SIG-M5 (cell line): ENCODE measurements at places on chromosomes 3 and 15.

DNA sequence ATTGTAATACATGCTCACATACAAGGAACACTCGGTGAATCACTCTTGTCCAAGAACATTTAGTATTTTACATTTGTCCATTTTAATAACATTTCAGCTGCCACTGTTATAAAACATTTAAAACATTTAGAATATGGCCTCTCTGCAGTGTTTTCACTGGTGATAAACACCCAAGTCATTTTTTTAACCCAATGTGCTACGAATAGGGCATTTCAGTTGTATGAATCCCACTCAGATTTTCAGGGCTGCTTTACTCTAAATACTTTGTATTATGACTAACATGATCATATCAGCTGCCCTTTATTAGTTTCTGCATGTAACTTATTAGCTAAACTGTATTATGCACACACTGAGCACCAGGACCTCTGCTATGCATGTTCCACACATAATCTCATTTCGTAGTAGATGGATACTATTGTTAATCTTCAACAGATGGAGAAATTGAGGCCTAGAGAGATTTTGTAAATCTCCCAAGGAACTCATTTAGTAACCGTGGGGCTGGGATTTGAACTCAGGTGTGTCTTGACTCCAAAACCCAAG lies 148.6 kb upstream of the CDIN1 start:
- no peak for DNase-seq

GRCh38 chr15:32855942-32856341 lies 138.1 kb downstream of the GREM1 start:
- DNase-seq: no peak

- no peak for DNase-seq
Measured at GRCh38 chr3:43087249-43087776, 18.6 kb downstream of the POMGNT2 start.

DNA sequence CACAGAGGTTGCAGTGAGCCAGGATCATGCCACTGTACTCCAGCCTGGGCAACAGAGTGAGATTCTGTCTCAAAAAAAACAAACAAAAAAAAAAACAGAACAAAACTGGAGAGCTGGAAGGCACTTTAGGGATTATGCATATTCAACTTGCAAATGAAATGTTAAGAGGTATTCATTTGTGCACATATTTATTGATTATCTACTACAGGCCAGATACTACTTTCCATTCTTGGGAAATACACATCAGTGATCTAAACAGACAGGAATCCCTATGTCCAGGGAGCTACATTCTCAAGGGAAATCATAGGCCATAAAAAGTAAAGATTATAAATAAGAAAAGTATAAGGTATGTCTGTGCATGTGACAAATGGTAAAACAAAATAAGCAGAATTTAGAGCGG lies 322.6 kb downstream of the GABRG3 start:
- no peak for DNase-seq

- DNase-seq: no peak
Measured at GRCh38 chr3:61903931-61904657, 342.7 kb downstream of the PTPRG start.

DNA sequence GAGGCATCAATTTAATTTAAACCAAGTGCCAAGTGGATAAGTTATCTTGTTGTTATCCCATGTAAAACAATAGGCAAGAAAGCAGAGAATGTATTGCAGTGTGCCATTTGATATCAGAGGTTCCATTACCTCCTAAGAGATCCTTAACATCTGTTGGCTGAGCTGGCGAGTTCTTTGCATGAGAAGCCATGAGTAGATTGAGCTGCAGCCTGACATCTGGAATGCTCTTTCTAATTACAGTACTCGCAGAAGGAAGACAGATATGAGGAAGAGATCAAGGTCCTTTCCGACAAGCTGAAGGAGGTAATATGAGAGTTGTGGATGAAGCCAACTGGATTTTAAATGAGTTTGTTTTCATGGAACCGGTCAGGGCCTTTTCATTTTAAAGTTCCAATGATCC lies 19.4 kb downstream of the TPM1 start:
- no peak for DNase-seq

DNA sequence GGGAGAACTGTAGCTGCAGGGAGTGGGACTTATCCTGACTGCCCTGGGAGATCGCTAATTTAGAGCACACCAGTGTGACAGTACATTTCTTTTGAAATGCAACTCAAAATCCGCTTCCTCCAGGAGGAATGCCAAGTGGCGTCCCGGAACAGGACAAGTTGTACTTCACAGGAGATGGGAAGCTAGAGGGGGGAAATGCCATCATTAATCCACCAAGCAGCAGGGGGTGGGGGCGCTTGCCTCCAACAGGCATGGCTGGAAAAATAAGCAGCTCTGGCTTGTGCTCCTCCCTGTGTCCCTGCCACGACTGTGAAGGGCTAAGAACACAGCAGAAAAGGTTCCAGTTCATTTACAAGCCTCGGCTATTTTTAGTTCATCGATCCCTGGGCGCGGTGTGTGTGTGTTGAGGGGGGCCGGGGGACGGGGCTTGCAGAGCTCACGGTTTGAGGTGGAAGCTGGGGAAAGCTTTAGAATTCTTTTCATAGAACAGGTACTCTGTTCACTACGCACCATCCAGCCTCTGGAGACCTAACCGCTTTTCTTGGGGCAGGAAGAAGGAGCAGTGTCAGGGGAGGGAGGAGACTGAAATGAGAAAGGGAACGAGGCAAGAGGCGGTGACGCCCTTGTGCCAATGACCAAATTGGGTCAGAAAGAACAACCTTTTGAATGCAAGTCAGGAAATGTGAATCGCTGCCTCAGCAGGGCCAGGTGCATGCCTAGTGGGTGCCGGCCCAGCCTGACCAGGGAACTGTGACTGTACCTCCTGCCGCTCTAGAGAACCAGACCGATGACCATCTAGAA lies 51.8 kb upstream of the DGKG start:
- DNase-seq: no peak
